ENCODE measurements at places on chromosomes 13 and 19.

DNA sequence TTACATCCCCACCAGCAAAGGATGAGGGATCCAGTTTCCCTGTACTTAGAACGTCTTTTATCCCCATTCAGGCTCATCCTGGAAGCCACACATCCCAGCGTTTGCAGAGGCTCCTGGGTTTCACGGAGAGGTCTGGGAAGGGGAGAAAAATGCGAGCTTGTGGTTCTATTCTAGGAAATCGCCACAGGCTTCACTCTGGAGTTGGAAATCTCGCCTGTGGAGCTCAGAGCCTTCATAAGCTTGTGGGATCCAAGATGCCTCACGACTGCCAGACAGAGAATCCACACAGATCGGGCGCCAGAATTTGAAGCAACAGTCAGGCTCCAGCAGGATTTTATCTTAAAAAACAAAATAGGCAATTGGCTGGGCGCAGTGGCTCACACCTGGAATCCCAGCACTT, 157.9 kb downstream of the PTPRS start:
- no peak for DNase-seq

GRCh38 chr13:100234524-100235136, 145.7 kb downstream of the PCCA start:
- no peak for DNase-seq

DNA sequence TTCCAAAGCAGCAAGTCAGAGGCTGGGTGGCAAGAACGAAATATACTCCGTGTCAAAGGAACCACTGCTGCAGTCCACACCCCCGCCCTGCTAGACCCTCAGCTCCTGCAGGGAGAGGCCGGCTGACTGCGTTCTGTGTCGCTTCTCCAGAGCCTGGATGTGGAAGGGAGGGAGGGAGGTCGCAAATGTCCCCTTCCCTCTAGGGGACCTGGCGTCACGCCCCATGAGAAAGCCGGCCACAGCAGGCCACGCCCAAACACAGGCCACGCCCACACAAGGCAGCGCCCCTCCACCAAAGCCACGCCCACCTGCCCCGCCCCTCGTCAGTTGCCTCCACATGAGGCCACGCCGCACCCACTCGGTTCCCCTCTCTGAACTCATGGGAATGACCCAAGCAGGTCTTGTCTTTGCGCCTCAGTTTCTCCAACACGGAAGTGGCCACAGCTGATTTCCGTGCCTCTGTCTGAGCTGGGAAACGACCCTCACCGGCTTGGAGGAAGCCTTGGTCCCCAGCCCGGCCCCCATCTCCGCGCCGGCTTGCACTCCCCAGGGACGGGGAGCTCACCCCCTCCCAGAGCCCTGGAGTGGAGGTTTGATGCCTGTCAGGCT, 38.4 kb upstream of the TCF3 start:
- DNase-seq, result no peak

- no peak for DNase-seq
These were observed 454.9 kb downstream of the FOXO1 start for GRCh38 chr13:40211586-40211968.

DNA sequence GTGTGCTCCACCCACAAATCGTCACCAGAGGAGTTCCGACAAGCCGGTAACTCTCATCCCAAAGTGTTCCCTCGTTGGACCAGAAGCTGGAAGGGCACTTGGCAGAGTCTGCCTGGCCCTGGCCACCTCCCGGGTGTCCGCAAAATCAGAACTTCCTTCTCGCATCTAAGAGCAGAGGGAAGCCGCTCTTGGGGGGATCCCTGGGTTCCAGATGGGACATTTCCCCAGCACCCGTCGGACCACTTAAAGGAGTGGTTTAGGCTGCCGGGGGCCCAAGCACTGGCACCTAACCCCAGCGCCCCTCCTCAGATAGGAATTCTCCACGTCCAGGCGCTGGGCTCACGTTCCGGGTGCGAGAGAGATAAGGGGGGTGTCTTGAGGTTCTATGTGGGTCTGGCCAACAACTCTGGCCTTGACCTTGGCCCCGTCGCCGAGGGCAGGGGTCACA, 857 bp upstream of the MAP2K7 start:
- no peak for DNase-seq

- DNase-seq, result no peak
These were observed 653.1 kb downstream of the LIG4 start for GRCh38 chr13:107562203-107562602.

GRCh38 chr13:107035778-107036177, 467.8 kb upstream of the ARGLU1 start:
- no peak for DNase-seq

DNA sequence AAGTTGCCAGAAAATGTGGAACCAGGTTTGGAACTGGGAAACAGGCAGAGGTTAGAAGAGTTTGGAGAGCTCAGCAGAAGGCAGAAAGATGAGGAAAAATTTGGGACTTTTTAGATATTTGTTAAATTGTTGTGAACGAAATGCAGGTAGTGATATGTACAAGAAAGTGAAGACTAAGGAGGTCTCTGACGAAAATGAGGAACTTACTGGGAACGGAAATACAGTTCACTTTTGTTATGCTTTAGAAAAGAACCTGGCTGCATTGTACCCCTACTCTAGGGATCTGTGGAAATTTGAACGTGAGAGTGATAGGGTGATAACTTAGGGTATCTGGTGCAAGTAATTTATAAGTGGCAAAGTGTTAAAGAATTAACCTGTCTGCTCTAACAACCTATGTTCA, 632.4 kb downstream of the SLITRK5 start:
- no peak for DNase-seq

- peak; percentile 40 for DNase-seq
These were observed 671 bp upstream of the SLC46A3 start for GRCh38 chr13:28719227-28720055.

DNA sequence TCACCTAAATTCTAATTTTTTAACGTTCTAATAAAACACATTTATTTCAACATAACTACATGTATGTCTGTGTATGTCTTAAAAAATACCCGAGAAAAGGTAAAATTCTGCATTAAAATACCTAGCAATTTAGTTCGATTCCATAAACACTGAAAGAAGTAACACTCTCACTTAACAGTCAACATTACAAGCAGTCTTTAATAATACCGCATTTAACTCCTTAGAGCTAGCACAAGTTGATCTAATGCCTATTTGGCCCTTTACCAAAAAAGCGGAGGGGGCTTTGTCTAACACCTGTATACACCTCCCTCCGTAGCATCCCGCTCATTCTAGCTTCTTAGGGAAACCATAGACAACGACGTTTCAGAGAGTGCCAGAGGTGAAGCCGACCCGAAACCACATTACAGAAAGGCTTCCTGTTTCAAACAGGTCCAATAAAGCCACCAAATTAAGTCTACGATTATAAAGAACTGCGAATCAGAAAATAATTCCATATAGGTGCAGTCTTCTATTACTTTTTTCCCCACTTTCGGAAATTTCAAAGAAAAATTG, 1.2 kb downstream of the SPART start:
- no peak for DNase-seq

- DNase-seq, result no peak
These were observed at the start of gene ELAVL1 for GRCh38 chr19:8005534-8006256. Gene ELAVL1, minus strand, starts transcription at chr19:8005641. Its CDS starts 13,826 bp downstream, at chr19:7991815.

DNA sequence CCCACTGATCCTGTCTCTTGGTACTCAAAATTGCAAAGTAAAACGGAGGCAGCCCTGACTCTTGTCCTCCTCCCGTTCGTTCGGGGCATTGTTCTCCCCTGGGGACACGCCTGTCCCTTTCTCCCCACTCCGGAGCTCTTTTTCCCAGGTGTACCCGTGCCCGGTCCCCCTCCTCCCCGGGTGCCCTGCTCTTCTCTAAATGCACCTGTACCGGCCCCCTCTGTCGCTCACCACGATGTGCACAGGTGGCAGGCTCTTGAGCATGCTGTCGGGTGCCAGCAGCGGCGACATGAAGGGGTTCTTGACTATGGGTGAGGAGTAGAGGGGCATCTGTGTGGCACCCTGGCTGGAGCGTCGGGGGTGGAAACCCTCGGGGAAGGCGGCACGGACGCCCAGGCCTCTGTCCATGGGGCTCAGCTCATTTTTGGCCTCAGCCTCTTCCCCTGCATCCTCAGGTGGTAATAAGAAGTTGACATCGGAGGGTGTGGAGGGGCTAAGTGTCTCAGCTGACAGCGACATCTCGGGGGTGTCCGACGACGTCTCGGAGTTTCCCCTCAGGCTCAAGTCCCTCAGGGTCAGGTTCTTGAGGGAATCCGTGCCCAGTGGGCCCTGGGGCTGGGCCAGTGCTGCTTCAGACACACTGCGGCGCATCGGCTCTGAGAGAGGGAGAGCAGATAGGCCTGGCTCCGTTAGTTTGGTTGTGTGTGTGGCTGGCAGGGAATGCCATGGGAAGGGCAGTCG, 12.4 kb upstream of the CNFN start:
- DNase-seq, result no peak

DNA sequence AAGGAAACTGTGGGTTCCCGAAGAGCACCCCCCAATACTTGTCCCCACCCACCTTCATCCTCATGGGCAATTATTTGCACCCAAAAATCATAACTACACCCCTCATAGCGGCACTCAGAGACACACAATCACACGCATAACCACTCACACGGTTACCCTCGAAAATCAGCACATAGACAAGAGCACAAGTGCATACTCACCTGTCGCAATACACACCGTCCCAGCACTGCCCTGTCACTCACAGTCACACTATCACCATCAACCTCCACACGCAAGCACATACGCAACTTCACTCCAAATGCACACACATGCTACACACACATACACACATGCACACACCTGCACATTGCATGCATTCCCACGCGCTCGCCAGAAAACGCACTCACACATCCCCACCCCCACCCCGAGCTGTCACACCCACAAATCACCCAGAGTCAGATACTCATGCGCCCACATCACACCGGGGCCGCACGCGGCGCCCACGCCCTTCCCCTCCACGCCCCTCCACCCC, 535 bp downstream of the COL5A3 start:
- DNase-seq, result no peak

GRCh38 chr19:16342002-16342715, 17.5 kb downstream of the KLF2 start:
- DNase-seq, result no peak
